Gastrocnemius medialis (tissue), 4 donors: ENCODE measurements at places on chromosomes 7 and 10. TPM values are rescaled to one million over a fixed set of nuclear protein-coding genes. Genes with fewer than 3 reads are reported as not detected.

FEZF1 gene
- not detected for total RNA-seq

SLC16A12 gene
- 3.1 TPM for total RNA-seq

EIF5AL1 gene
- 0.20 TPM for total RNA-seq

DLX6 gene
- not detected for total RNA-seq

PNLIPRP1 gene
- not detected for total RNA-seq

OGDHL gene
- 0.20 TPM for total RNA-seq
